ENCODE measurements at places on chromosomes 12 and 14.

GRCh38 chr12:39989501-39989900 is 116.4 kb downstream of the SLC2A13 start:
- DNase-seq: no peak

DNA sequence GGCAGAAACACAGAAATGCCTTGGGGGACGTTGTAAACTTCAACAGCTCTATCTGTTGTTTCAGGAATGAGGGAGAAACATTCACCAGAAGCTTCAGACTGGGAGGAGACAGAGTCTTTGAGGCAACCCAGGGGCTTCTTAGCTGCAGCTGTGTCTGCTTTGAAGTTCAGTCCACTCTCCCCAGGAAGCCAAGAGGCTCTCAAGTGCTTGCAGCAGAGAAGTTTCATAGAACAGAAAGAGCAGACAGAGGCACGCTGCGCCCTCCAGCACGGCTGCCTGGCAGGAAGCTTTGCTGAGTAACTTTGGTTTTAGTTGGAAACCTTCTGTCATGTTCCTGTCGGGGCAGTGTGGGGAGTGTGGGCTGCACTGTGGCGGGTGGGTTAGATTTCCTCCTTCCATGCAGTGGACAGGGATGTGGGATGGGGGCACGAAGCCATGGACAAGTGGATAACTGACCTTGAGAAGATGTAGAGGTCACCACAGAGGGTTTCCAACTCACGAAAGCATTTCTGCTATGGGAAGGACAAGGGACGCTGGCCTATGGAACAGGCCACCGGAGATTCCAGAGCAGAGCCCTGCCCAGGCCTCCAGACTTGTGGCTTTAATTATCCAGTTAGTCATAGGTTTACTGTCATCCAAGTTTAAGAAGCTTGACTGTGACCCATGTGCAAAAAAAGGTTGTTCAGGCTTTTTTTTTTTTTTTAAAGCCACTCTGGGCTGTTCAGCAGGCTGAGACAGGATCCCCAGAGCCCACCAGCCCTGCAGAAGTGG is 107.7 kb downstream of the ARF6 start:
- DNase-seq: peak; percentile 81

- DNase-seq: no peak
Measured at GRCh38 chr12:102812344-102812743, 104.7 kb downstream of the PAH start.

DNA sequence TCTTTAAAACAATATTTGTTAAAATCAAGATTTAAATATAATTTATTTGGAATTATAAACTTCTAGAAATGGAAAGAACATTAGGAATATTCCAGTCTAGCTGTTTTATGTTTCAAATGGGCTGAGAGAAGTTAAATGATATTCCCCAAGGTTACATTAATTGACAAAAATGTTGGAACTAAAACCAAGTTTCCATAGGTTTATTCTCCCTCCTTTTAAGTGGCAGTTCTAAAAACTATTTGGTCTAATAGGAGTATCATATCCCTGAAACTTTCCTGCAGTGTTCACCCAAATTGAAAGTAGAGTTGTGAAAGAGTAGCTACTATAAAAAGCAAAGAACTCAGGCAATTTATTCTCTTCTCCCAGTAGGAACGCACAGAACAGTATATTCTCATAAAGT is 1185.5 kb downstream of the LRFN5 start:
- no peak for DNase-seq

- DNase-seq: no peak
Measured at GRCh38 chr14:79256380-79256779, 954.9 kb downstream of the DIO2 start.

DNA sequence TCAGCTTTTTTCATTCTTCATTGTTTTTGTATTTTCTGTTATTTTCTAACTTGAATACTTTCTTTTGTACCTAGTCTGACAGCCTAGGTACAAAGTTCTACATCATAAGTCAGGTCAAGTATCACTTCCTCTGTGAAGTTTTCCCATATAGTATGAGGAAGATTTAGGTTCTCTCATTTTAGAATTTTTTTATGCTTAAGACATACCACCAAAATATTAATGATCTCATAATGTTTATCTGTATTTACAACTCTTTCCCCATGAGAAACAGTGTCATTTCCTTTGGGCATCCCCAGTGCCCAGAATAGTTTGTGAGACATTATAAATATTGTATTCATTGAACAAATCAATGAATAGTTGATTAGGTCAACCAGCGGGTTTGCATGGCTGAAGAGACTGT is 3.1 kb upstream of the ATF7IP start:
- peak; percentile 48 for DNase-seq

DNA sequence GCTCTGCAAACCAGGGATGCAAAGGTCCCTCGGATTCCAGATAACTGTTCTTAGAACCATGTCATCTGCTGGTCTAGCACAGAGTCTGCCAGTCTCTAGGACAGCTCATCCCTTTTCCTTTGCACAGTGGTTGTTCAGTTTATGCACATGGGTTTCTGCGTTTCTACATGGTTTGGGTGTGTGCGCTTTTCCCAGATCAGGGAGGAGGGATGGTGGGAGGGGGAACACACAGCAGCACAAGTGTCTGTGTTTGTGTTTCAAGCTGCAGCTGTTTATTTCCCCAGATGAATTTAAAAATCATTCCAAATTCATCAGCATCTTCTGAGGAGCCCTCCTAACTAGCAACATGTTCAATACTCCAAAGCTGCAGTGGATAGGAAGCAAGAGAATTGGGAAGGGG is 45.4 kb downstream of the ANO2 start:
- DNase-seq: no peak

- DNase-seq: no peak
Measured at GRCh38 chr14:33184587-33184986, 245.9 kb downstream of the NPAS3 start.

GRCh38 chr14:93002851-93003298 is 79.9 kb downstream of the CHGA start:
- DNase-seq: no peak

GRCh38 chr14:65243766-65244442 is 141.6 kb upstream of the MAX start:
- DNase-seq: peak; percentile 27

DNA sequence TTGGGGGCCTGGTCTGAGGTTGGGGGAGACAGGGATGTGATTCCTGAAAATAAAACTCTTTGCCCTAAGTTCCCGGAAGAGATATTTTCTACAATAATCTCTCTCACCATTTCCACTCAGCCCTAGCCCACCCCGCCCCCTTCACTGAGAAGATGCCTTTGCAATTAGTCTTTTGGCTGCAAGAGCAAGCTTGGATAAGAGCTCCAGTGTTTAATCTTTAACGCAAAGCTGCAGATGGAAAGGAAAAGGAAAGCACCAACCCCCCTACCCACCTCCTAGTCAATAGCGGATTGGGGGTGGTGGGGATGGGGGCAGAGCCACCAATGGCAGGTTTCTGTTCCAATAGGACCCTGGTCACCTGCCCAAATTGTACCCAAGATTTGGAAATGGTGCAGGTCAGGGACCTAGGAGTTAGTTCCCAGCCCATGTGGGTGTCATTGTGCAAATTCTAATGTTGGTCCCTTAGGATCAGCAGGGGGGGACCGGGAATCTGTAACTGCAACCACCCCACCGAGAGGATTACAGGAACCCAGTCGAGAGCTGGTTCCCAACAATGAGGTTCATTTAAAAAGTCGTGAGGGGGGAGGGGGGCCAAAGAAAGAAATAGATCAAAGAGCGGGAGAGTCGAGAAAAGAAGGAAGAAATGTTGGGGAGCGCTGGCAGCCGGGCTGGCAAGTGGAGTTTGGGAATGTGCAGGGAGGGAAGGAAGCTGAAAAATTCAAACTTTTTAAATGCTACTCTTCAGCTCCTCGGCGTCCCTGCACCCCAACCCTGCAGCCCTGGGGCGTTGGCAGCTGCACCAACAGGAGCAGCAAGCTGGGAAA is 1.6 kb downstream of the ZFP36L1 start:
- no peak for DNase-seq

DNA sequence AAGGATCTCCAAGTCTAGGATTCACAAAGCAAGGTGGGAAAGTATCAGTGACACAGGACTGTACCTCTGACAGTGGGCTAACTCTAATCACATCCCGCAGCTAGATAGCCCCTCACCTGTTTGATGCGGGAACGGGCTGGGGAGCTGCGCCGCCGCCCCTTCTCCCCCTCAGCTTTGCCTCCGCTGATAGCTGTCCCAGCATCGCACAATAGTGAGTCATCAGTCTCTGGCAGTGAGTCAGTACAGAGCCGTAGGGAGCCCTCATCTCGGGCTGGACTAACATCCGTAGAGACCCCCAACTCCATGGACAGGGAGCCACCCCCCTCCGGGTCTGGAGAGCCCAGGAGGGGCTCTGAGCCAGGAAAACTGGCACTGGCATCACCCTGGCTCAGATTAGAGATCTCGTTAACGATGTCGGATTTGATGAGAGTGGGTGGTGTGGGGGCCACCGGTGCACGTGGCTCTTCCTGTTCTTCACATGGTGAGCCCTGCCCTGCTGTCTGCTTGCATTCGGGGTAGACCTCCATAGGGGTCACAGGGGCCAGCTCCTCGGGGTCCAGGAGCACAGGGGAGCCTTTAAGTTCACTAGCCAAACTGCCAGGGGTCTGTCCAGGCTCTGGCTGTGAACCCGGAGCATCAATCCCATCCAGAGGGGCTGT is 10.9 kb downstream of the KMT2D start:
- no peak for DNase-seq

GRCh38 chr12:129064209-129064855 is 211.1 kb downstream of the GLT1D1 start:
- DNase-seq: no peak

DNA sequence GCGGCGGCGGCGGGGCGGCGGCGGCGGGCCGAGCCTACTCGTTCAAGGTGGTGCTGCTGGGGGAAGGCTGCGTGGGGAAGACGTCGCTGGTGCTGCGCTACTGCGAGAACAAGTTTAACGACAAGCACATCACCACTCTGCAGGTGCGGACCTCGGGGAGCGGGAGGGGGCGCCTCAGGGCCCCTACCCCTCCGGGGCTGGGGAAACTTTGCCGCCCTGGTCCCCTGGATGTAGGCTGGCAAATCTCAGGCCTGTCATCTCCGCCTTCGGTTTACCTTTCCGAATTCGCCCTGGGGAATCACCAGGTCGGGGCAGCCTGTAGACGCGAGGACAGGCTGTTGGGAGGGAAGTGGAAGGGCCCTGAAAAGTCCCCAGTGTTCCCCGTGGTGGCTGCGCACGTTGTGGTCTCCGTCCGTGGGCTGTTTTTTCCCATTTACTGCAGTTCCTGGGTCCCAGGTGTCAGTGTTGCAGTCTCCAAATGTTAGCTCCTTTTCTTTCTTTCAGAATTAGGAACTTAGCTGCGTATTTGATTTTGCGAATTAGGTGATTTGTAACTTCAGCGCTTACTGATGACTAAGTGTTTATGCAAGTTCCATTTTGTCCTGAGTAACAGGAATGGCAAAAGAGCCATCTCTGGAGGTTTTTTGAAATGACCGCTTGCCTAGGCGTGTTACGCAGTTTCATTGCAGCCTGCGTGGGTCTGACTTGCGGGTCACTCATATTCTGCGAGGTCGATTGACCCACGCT is 656 bp downstream of the RAB21 start:
- peak; percentile 68 for DNase-seq

DNA sequence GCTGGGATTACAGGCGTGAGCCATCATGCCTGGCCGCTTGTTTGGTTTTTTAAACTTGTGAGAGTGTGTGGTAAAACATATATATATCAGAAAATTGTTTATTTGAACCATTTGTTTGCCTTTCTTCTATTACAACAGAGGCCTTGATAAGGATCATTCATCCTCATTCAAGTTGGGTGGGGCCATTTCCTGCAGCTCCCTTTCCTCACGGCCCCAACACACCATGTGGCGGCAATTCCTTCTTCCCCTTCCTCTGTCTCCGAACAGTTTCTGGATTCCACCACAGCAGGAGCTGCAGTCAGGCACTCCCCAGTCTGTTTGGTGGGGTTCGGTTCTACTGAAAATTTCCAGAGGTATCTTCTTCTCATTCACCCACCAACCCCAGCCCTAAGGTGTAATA is 42.0 kb upstream of the RASSF3 start:
- no peak for DNase-seq

GRCh38 chr12:44240186-44240585 is 404.3 kb downstream of the TMEM117 start:
- DNase-seq: no peak

DNA sequence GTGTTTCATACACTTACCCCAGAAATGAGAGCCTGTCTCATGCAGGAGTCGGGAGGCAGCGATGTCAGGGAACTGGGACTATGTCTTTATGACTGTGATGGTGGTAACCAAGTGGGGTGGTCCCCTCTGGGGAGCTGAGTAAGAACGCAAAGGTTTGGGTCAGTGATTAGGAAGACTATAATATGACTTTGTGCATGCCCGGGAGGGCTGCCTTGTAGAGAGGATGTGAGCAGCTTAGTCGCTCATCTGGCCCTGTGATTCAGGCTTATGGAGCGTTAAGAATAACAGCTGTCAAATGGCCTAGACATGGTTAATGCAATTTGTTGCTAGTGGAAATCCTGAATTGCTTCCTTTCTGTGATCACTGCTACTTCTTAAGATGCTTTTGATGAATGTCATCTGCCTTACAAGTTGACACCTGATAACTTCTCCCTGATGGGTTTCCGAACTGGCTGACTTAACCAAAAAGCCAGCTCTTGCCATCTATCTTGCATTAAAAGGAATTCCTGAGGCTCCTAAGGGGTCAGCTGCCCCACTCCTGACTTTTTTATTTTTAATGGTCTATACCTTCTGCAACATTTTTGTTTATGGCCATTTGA is 35.4 kb upstream of the AACS start:
- DNase-seq: no peak

DNA sequence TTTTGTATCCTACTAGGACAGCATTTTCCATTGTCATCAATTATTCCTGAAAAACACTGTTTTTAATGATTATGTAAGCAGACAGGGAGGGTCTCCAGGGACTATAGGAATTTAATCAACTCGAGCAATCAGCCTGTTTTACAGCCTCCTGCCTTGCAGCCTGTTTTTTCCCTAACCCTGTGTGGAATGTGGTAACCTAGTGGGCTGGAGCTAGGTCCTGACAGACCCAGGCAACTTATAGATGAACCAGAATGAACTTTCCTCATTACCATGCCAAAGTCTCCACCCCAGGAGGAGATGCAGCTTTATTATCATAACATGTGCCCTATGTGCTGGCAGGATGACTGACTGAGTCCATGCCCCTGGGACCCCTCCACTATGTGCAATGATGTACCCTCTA is 375.1 kb downstream of the BMP4 start:
- no peak for DNase-seq

GRCh38 chr12:32377344-32378055 is 21.9 kb upstream of the FGD4 start:
- DNase-seq: no peak

GRCh38 chr14:105229099-105229655 is 19.2 kb upstream of the BTBD6 start:
- no peak for DNase-seq

- DNase-seq: peak; percentile 32
Measured at GRCh38 chr14:71855399-71856036, 76.7 kb upstream of the RGS6 start.
